ENCODE measurements at places on chromosomes 2 and 18.

- DNase-seq: no peak
Measured at GRCh38 chr2:62934517-62934916, 116.1 kb upstream of the OTX1 start.

- no peak for DNase-seq
Measured at GRCh38 chr2:121018136-121019061, 266.6 kb downstream of the TFCP2L1 start.

GRCh38 chr18:48326901-48327675 lies 82.1 kb downstream of the ZBTB7C start:
- DNase-seq: peak; percentile 66

- no peak for DNase-seq
Measured at GRCh38 chr2:136422512-136422911, 304.6 kb upstream of the CXCR4 start.

DNA sequence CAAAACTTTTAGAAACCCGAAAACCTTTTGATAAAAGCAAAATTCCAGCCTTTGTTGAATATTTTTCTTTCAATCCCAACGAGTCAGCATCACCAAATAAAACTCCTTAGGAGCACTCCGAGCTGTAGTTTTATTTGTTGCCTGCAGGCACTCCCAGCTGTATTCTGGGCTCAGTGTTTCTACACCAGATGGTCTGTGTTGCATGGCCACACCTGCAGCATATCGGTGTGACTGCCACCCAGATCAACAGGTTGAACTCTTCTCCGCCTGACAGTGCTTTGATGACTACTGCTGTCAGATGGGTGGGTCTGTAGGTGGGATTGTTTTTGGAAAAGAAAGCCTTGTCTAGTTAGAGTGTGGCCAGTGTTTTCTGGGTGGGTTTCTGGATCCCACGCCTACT lies 32.7 kb downstream of the APCDD1 start:
- DNase-seq: no peak

- DNase-seq: no peak
Measured at GRCh38 chr2:179104736-179105135, 54.8 kb upstream of the CCDC141 start.

DNA sequence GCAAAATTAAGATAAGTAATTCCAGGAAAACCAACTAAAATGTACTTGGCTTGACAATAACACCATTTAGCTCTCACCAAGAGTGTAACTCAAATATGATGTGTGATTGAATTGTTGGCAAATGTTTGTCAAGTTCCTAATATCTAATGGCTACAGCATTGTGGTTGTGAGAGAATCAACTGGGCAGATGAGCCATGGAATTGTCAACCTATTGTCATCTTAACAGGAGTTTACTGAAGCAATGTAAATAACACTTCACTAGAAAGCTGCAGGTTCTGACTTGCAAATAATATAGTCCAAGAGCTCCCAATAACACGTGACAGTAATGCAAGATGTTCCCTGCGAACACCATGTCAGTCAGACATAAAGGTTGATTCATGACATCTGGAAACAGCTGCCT lies 495.2 kb upstream of the MEIS1 start:
- DNase-seq: no peak

DNA sequence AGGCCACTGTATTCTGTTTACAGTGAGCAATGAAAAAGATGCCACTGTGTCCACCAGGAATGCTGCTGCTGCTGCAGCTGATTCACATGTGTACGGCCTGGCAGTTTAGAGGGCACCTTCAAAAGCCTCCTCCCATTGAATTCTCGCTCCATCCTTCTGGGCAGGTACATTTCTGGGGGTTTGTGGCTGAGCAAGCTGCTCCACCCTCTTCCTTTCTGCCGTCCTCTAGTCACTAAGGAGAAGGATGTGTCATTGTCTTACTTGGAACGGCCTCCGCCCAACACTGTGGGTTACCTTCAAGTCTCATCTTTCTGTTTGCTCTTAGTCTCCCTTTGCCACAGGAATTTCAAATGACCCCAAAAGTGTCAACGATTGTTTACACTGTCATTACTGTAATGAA lies 182.0 kb downstream of the ZBTB7C start:
- DNase-seq: no peak

DNA sequence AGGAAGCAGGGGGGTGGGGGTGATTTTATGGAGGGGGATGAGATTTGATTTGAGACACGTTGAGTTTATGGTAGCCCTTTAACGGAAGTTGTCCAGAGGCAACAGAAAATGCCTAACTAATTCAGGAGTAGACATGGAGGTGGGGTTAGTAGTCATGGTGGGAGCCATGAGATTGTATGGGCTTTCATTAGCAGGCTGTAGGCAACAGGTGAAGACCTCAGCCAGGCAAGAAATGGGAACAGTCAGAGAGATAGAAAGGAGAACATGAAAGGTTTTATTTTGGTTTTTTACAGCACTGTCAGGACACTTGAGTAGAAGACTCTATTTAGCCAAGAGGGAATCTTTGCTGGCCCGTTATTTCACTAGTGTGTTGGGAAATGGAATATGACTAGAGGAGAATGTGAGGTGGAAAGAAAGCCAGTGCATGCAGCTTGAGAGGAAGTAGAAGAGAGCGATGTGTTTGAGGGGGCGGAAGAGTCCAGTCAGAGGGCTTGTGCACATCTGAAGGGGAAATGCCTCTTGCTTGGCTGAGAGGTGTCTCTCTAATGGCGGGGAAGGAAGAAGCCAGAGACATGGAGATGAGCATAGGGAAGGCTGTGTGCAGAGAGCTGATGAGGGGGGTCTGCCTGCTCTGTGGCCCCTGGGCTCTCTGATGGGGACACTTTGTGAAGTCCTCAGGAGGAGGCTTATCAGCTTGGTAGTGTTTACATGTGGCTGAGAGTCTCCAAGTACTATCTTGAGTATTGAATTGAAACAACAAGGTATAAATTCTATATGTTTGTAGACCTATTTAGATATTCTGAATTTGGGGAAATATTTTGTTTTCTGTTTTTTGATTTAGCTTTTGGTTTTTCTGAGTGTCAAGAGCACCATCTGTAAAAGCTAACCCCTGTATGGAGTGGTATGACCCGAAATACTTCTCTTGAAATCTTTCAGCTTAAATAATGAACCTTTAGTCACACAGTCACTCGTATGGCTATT lies 66.9 kb upstream of the ITM2C start:
- DNase-seq: no peak

DNA sequence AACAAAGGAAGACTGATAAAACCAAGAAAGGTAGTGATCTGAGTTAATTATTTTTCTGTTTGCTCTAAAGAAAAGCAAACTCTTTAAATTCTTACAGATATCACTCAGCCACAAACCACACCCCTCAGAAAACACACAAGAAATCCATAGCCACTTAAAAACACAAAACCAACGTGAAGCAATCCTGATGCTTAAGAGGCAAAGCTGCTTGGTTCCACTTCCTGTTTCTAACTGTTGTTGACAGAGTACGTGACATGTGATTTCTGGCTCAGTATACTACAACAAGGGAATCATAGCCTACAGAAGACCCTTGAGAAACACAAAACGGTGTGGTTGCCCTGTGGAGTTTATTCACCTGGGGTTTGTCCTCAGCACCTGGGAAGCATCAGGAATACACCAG lies 240.9 kb upstream of the APCDD1 start:
- peak; percentile 34 for DNase-seq

DNA sequence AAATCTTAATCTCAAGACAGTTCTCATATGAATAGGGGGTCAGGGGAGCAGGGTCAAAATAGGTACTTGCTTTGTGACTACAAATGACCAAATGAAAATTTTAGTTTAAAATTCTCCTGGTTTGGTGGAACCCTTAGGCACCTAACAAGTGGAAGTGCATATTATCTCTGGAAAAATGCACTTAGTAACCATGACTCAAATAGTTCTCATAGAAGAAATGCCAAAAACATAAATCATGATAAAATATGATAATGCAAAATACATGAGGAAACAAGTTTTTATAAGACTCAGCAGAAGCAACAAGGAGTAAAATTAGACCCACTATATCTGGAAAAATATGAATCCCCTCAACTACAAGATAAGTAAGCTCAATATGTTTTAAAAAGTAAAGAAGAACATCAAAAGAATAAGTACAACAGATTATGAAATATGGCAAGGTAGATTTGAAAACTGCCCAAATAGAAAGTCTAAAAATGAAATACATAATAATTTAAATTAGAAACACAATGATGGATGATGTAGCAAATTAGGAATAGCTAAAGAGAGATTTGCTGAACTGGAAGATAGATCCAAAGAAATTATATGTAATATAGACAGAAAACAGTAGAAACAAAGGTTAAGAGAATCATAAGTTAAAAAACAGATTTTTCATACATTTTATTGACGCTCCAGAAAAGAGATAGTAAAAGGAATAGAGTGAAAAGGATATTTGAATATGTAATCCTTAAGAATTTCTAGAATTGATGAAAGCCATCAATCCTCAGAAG lies 308.3 kb downstream of the SETBP1 start:
- no peak for DNase-seq

DNA sequence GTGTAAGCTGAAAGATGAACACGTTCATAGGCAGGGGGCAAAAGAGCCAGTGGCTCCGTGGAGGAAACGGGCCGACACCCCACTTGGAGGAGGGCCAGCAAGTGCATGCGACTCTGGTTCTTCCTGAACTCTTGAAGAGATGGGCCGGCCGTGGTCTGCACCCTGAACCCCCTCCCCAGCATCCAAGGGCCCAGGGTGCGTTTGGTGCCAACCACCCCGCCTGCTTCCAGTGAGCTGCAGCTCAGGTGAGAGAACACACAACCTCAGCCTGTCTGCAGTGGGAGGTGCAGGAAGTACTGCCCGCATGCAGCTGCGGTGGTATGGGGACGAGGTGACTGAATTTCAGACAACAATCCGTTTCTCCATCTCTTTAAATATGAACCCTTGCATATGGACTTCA lies 58.9 kb downstream of the ADNP2 start:
- no peak for DNase-seq

GRCh38 chr18:9477509-9477908 lies 2.2 kb downstream of the RALBP1 start:
- DNase-seq: no peak

DNA sequence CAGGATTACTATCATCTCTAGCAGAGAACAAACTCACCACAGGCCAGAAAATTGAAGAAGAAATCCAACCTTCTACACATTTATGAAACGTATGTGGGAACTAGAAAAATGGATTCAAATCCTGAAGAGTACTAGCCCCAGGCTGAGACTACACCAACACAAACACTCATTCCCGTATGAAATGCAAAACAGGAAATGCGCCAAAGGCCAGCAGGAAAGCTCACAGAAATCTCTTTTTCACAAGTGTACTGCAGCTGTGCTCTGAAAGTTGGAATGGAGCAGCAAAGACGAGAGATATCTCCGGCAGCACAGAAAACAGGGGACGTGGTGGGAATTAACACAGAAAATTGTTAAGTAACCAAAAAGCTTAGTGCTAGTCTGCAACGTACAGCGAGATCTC lies 913.5 kb downstream of the TDRD15 start:
- DNase-seq: no peak

- DNase-seq: no peak
Measured at GRCh38 chr2:239114616-239115265, 266.9 kb downstream of the TWIST2 start.

- DNase-seq: no peak
Measured at GRCh38 chr2:68689553-68690537, 44.8 kb upstream of the ARHGAP25 start.

DNA sequence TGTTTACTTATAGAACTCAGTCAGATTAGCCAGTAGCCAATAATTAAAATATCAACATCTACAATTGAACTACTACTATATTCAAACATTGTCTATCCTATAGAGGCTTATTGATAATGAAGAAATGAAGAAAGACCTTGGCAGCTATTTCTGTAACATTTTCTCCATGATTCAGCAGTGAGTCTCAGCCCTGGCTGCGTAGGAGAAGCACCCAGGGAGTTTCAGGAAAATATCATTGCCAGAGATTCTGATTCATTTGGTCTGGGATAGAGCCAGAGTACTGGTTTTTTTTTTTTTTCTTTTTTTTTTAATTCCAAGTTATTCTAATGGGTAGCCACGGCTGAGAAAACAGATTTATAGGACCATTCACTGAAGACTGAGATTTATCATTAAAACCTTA lies 404.8 kb downstream of the TXNL1 start:
- peak; percentile 88 for DNase-seq

DNA sequence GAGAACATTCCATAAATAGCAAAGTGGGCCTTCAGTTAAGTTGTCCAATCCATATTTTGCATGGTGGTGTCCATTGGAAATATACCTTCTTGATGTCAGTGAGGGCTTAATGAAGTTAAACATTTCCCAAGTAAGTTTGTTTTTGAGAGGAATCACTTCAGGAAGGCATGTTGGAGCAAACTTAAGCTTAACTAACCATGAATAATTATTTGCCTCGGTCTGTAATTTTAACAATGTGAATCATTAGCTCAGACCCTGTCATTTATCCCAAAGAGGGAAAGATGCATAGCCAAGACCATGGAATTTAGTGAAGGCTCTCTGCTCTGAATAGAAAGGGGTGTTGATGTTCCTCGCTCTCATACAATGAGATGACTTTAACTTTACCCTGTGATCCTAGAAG lies 47.4 kb downstream of the SPATS2L start:
- no peak for DNase-seq

GRCh38 chr2:134287323-134287722 lies 33.5 kb downstream of the MGAT5 start:
- no peak for DNase-seq

- DNase-seq: no peak
Measured at GRCh38 chr2:203804764-203805485, 62.6 kb upstream of the CTLA4 start.

DNA sequence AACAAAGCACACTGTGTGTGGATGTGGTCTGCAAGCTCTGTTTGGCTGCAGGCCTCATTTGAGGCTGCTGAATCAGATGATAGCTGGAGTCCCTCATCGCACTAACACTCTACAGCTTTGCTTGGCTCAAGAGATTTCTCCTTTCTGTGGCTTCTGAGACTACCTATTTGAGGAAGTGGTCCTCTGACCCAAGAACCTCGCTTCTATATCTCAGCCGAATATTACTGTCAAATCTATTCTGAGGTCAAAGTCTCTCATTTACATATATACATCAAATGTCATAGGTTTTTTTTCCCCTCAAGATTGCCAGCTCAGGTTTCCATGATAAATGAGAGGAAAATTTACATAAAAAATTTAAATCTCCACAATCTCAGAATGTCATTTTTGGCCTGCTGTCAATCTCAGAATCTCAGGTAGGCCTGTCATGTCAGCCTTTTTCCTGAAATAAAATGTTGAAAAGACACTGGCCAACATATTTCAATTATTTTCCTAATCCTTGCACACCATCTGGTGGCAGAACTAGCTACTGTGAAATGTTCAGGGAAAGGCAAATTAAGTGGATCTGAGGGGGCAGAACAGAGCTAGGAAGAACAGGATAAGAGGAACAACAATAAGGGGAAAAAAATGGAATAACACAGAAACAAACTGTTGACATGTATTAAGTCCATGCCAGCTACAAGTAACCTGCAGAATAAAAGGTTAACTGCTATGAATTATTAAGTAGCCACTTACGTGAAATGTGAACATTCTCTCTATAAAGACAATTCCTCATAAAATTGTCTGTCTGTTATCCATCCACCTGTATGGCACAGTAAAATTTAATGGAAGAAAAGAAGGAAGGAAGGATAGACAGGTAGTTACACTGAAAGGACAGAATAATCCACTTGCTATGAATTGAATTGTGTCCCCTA lies 39.3 kb downstream of the AP1S3 start:
- DNase-seq: peak; percentile 49
